Spleen (tissue), 13 donors: ENCODE measurements at places on chromosomes 7 and 10. TPM values are rescaled to one million over a fixed set of nuclear protein-coding genes. Genes with fewer than 3 reads are reported as not detected.
A peak's percentile ranks its signal among the peaks of the same experiment; 100 is the strongest.

GRCh38 chr10:99845837-99846382 is 63.5 kb downstream of the ABCC2 start:
- no peaks in the 10 kb centered on the region for H3K27me3 ChIP-seq
- DNase-seq, result no peak
- H3K27ac ChIP-seq, result no peak overlapping the region
- H3K36me3 ChIP-seq, result no peaks in the 10 kb centered on the region
- H3K4me1 ChIP-seq, result peaks cover 27% of the 10 kb centered on the region

TNKS2 gene
- 63.1 TPM for total RNA-seq

HMX3 gene
- not detected for total RNA-seq

- no peaks in the 10 kb centered on the region for H3K27me3 ChIP-seq
- no peaks in the 10 kb centered on the region for H3K36me3 ChIP-seq
- H3K4me1 ChIP-seq, result no peaks in the 10 kb centered on the region
Observed at GRCh38 chr7:90430614-90431460, 27.6 kb downstream of the CLDN12 start.

CHST3 gene
- total RNA-seq, result 8.3 TPM

- H3K27me3 ChIP-seq, result peaks cover 5% of the 10 kb centered on the region
- DNase-seq, result no peak
- H3K27ac ChIP-seq, result no peak overlapping the region
- no peaks in the 10 kb centered on the region for H3K4me1 ChIP-seq
- no peaks in the 10 kb centered on the region for H3K36me3 ChIP-seq
- no peak overlapping the region for H3K4me3 ChIP-seq
Observed at GRCh38 chr10:80271416-80271815, 18.0 kb downstream of the MAT1A start.

MET gene
- 19.1 TPM for total RNA-seq

HTR7 gene
- 0.26 TPM for total RNA-seq

GDF2 gene
- not detected for total RNA-seq

SMURF1 gene
- 19.8 TPM for total RNA-seq

DNA sequence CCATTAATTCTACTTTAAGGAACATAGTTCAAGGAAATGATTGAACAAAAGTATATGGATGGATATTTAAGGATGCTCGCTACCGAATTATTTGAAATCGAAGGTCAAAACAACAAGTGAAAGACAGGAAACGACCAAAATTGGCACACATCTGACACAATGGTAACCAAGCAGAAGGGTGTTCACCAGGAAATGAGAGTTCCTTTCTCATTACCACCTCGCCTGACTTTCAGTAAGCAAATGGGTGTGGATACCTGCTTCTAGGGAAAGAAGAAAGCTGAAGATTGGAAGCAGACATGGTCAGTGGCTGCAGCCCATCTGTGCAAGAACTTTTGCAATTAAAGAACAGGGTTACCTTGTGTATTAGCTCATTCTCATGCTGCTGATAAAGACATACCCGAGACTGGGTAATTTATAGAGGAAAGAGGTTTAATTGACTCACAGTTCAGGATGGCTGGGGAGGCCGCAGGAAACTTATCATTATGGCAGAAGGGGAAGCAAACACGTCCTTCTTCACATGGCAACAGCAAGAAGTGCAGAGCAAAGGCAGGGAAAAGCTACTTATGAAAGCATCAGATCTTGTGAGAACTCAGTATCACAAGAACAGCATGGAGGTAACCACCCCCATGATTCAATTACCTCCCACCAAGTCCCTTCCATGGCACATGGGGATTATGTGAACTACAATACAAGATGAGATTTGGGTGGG is 6.2 kb upstream of the TMEM273 start:
- H3K36me3 ChIP-seq, result no peaks in the 10 kb centered on the region
- peak overlapping the region; percentile 23 for H3K27ac ChIP-seq
- H3K27me3 ChIP-seq, result no peaks in the 10 kb centered on the region
- no peak overlapping the region for H3K4me3 ChIP-seq
- DNase-seq, result no peak

GRCh38 chr10:30063099-30063498 is 3.7 kb upstream of the JCAD start:
- peaks cover 14% of the 10 kb centered on the region for H3K4me1 ChIP-seq
- H3K4me3 ChIP-seq, result no peak overlapping the region
- H3K27ac ChIP-seq, result no peak overlapping the region
- no peaks in the 10 kb centered on the region for H3K36me3 ChIP-seq
- DNase-seq, result no peak

OR13A1 gene
- total RNA-seq, result 0.19 TPM

EPHB6 gene
- 12.4 TPM for total RNA-seq

- no peaks in the 10 kb centered on the region for H3K36me3 ChIP-seq
- no peak overlapping the region for H3K4me3 ChIP-seq
- no peaks in the 10 kb centered on the region for H3K4me1 ChIP-seq
- H3K27ac ChIP-seq, result no peak overlapping the region
Observed at GRCh38 chr7:31917256-31917655, 153.0 kb downstream of the PDE1C start.

FZD1 gene
- total RNA-seq, result 4.3 TPM

DLX5 gene
- total RNA-seq, result not detected

DNA sequence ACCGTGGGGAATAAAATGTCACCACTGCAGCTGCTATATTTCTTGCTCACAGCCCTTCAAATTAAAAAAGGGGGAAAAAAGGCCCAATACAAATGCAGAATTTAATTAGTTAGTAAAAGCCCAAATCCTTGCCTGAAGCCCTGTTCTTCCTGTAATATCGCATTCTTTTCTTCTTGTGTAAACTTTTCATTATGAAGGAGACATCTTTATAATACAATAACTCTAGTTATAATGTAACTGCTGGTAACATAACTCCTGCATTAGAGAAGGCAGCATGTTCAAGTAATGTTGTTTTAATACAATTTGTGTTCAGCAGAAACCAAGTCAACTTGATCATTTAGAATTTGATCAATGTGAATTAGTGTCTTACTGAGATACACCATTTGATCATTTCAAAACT is 250.9 kb downstream of the CHCHD3 start:
- no peaks in the 10 kb centered on the region for H3K27me3 ChIP-seq
- no peaks in the 10 kb centered on the region for H3K4me1 ChIP-seq
- H3K36me3 ChIP-seq, result no peaks in the 10 kb centered on the region
- no peak overlapping the region for H3K27ac ChIP-seq
- no peak overlapping the region for H3K4me3 ChIP-seq

- H3K27me3 ChIP-seq, result no peaks in the 10 kb centered on the region
- H3K36me3 ChIP-seq, result peaks cover 19% of the 10 kb centered on the region
- no peak for DNase-seq
- peak overlapping the region; percentile 91 for H3K27ac ChIP-seq
- peaks cover 65% of the 10 kb centered on the region for H3K4me1 ChIP-seq
Observed at GRCh38 chr7:875051-875450, 1.3 kb upstream of the GET4 start.

OPALIN gene
- not detected for total RNA-seq

DNA sequence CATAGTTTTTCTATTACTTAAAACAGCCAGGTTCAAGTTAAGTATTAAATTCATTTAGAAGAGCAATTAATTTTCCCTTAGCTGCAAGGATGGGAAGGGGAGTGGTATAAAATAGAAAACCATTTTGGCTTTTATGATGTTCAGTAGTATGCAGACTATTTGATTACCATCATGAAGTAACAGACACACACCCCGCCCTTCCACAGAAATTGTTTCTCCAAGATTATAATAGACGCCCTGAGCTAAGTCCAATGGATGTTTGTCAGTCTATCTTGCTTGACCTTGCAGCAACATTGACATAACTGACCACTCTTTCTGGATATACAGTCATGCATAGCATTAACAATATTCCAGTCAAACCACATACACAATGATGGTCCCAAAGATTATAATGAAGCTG is 42.3 kb downstream of the CPEB3 start:
- no peak overlapping the region for H3K27ac ChIP-seq
- DNase-seq, result no peak

HYAL4 gene
- total RNA-seq, result not detected

LDB1 gene
- 68.8 TPM for total RNA-seq

PRR15 gene
- total RNA-seq, result not detected

DNA sequence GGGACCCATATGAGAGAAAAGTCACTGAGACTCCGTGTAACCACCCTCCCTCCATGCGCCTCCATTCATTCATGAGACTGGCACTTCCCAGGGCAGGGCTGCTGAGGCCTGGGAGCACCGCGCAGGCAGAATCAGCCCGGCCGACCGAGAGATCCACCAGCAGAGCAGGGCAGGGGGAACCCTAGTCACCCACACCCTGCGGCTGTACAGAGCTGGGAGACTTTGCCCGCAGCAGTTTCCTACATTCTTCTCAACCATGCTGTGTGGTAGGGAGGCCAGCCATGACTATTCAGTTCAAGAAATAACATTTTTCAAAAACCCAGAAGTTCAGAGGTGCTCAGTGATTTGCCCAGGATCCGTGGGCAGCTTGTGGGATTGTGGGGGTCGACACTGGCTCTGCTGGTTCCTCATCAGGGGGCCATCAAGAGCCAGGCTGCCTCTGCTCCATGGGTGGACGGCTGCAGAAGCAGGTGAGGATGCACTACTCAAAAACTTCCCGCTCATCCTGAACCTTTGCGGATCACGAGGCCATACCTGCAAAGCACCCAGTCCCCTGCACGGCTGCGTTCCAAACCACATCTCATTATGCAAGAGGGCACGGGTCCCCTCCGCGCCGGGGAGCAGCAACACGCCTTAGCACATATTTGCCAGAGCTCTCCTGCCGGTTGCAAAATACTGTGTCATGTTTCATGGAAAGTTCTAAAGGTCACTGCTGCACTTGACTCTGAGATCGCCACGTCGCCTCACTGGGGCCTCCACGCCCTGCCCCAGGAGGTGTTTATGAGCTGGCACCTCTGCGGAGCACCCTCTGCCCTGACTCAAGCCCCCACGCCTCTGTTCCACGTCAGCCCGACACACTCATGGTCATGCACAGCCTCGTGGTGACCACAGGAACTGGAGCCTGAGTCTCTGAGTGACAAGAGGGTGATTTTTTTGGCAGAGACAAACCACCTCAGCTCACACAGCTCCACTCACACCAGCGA is 132.0 kb downstream of the PRKAG2 start:
- H3K36me3 ChIP-seq, result no peaks in the 10 kb centered on the region
- no peak overlapping the region for H3K27ac ChIP-seq
- no peak for DNase-seq

GRCh38 chr7:44058759-44059218 is 6.6 kb downstream of the PGAM2 start:
- H3K4me1 ChIP-seq, result peaks cover 7% of the 10 kb centered on the region
- H3K27me3 ChIP-seq, result no peaks in the 10 kb centered on the region
- H3K27ac ChIP-seq, result peak overlapping the region; percentile 83
- DNase-seq, result no peak
- H3K36me3 ChIP-seq, result peaks cover 87% of the 10 kb centered on the region
- no peak overlapping the region for H3K4me3 ChIP-seq

DNA sequence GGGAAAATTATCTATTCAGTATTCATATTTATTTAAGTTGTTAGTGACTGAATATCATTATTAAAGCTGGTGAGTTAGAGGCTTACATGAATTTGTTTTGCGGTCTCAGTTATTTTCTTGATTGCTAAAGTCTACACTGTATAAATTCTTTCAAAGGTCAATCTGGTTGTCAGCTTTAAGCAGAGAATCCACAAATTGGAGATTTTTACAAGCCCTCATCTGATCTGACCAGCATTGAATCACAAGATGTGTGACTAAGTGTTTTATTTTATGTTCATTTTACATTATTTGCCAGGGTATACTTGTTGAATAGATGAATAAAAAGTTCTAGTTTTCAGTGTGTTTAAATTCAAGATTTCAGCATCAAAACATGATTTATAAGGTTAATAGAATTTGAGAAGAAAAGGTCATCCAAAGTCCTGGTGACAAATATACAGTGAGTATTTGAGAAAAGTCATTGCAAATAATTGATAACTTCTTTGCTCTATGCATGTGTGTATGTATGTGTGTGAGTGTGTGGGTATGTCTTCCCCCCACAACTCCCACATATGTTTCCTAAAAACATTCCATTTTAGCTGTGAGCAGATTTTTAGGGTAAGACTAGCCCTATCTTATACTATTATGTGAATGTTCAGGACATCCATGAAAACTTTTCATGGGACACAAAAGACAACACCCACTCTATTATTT is 4.4 kb downstream of the SEMA3A start:
- H3K36me3 ChIP-seq, result no peaks in the 10 kb centered on the region
- H3K27ac ChIP-seq, result no peak overlapping the region
- no peak for DNase-seq
- no peaks in the 10 kb centered on the region for H3K27me3 ChIP-seq

DNA sequence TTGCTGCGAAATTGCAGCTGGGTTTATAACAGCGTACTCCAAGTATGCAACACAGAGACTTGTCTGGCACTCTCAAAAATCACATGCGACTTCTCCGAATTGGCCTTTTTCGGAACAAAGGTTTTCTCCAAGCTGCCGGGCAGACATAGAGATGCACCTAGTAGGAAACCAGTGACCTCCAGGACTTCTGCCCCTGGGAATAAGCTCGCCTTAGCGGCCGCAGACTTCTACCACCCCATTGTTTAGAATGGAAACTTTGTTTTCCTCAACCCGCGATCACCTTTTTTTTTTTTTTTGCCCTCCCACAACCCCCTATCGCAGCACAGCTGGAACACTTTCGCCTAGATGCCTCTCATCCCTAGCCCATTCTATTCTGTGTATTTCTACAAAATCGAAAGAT is 4.9 kb upstream of the HOXA10 start:
- peak; percentile 14 for DNase-seq
- H3K27me3 ChIP-seq, result peaks cover 100% of the 10 kb centered on the region
- no peak overlapping the region for H3K27ac ChIP-seq
- peaks cover 44% of the 10 kb centered on the region for H3K4me1 ChIP-seq

- no peaks in the 10 kb centered on the region for H3K27me3 ChIP-seq
- DNase-seq, result no peak
- H3K4me3 ChIP-seq, result no peak overlapping the region
- no peak overlapping the region for H3K27ac ChIP-seq
- H3K4me1 ChIP-seq, result no peaks in the 10 kb centered on the region
- no peaks in the 10 kb centered on the region for H3K36me3 ChIP-seq
Observed at GRCh38 chr10:16314259-16314658, 122.6 kb upstream of the PTER start.

- H3K4me3 ChIP-seq, result no peak overlapping the region
- DNase-seq, result no peak
- H3K27ac ChIP-seq, result no peak overlapping the region
- H3K36me3 ChIP-seq, result no peaks in the 10 kb centered on the region
Observed at GRCh38 chr7:152899548-152900109, 140.1 kb downstream of the ACTR3B start.

CFAP46 gene
- total RNA-seq, result 1.1 TPM

FGL2 gene
- 134 TPM for total RNA-seq

DNA sequence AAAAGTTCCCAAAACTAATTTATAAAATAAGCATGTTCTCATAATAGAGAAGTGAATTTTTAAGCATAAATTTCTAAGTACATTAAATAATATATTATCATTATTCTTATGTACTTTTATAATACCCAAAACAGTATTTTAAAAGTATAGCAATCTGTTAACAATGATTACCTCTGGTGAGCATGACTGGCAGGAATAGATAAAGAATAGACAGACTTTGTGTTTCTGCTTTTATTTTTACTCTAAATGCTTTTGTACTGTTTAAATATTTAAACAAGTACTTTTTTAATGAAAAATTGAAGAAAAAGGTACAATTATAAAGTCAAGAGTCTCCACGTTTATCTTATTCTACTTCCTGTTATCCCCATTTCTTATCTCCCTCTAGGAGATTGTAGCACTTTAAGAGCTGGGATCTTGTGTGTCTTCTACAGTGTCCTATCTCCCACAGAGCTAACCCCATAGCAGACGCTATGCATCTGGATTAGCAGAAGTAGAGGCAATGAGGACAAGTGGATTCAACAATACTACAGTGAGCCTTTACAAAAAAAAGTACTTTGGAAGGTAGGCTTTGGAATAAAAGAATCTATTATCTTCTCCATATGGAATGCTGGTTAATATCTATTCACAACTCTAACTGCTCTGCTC is 42.9 kb downstream of the IDE start:
- no peak overlapping the region for H3K4me3 ChIP-seq
- DNase-seq, result no peak
- peaks cover 71% of the 10 kb centered on the region for H3K36me3 ChIP-seq
- H3K4me1 ChIP-seq, result no peaks in the 10 kb centered on the region
- H3K27me3 ChIP-seq, result no peaks in the 10 kb centered on the region
